ENCODE measurements at places on chromosomes 3 and 15.

DNA sequence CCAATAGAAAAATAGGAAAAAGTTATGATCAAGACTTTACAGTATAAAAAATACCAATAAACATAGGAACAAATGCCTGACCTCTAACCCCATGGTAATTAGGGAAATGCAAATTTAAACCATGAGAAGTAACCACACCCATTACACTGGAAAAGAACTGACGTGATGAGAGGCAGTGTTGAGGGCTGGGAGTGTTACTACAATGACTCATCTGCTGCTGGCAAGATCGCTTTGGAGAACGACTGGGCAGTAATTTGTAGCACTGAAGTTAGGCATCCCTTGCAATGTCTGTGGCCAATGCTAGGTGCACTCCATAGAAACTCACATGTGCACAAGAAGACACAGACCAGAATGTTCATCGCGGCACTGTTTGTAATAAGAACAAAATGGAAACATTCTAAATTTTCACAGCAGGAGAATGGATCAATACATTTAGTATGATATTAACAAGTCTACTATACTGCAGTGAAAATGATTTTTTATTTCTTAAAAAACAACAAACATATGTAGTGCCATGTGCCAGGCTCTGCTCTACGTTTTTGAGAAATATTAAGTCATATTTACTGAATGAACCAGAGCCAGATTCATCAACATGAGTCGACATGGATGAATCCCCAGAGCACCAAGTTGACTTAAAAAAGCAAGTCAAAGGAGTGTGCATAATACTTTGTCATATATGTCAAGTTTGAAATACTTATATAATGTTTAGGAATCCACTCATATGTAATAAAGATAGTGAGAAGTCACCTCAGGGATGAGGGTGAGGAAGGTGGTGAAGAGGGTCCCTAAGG is 37.6 kb upstream of the EPHB3 start:
- no peak for DNase-seq

GRCh38 chr3:190593075-190593474 is 79.2 kb downstream of the IL1RAP start:
- no peak for DNase-seq

- DNase-seq: no peak
Measured at GRCh38 chr15:87849181-87849580, 407.4 kb downstream of the NTRK3 start.

GRCh38 chr15:41490355-41490754 is 3.3 kb upstream of the ITPKA start:
- DNase-seq: peak; percentile 80

DNA sequence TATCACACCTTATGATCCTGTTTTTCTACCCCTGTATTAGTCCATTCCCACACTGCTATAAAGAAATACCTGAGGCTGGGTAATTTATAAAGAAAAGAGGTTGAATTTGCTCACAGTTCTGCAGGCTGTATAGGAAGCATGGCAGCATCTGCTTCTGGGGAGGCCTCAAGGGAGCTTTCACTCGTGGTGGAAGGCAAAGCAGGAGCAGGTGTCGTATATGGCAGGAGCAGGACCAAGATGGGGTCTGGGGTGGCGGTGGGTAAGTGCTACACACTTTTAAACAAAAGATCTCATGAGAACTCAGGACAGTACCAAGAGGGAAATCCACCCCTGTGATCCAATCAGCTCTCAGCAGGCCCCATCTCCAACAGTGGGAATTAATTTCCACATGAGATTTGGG is 15.4 kb upstream of the SCAP start:
- DNase-seq: no peak

GRCh38 chr3:194672876-194673275 is 885 bp upstream of the LSG1 start:
- DNase-seq: no peak

DNA sequence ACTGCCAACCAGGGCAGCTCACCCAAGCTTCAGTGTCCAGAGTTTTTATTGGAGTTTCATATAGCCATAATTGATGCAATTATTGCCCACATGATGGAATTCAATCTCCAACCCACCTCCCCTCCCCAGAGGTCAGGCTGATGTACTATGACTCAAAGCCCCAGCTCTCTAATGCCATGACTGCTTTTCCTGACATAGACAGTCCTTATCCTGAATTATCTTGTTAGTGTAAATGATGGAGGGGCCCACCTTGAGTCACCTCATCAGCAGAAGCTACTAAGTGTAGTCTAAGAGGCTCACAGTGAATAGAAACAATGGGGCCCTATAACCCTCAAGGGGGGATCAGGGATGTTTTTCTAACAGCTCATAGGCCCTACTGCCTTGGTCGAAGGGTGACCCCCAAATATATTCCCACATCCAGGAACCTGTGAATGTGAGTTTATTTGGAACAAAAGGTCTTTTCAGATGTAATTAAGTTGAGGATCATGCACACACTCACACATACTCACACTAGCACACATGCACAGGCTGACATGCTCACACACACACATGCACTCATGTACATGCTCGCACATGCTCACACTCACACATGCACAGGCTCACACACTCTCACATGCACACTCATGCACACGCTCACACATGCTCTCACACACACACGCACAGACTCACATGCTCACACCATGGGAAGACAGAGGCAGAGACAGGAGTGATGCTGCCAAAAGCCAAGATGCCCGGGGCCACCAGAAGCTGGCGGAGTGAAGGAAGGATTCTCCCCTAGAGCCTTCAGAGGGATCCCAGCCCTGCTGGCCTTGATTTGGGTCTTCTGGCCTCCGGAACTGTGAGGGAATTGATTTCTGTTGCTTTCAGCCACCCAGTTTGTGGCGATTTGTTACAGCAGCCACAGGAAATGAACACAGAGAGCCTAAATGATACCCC is 131.2 kb upstream of the SMAD3 start:
- DNase-seq: no peak

GRCh38 chr15:66287461-66288057 is 5.8 kb upstream of the DIS3L start:
- peak; percentile 38 for DNase-seq

DNA sequence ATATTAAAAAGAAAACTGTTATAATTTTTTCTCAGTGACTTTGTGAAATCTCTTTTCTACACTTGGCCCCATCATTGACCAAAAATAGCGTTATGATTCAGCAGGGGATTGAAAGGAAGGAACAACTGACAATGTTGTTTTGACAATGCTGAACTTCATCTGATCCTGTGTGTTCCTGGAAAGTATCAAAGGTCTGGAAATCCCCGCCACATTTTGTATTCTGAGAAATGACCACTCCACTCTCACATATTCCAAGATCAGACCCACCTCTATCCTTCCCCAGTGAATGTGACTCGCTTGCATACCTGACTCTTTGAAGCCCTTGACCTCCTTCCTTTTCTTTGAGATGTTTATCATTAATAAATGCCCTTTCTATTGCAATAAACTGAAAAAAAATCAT is 9.7 kb upstream of the RIOX2 start:
- DNase-seq: no peak

DNA sequence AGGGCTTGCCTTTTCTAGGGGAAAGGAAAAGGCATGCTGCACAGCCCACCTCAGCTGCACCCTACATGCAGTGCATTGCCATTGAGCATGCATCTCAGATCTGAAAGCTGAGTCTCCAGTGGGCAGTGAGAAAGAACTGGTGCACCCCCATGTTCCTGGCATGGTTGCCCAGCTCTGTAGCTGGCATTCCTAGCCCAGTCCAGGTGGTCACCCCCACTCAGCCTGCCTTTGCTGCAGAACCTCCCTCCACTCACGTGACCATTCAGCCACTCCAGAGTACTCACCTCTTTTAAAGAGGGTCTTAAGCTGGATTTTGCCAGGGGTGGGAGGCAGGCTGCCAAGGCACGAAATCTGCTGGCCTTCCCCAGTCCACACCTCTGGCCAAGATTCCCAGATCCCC is 208.6 kb upstream of the TOPAZ1 start:
- no peak for DNase-seq

DNA sequence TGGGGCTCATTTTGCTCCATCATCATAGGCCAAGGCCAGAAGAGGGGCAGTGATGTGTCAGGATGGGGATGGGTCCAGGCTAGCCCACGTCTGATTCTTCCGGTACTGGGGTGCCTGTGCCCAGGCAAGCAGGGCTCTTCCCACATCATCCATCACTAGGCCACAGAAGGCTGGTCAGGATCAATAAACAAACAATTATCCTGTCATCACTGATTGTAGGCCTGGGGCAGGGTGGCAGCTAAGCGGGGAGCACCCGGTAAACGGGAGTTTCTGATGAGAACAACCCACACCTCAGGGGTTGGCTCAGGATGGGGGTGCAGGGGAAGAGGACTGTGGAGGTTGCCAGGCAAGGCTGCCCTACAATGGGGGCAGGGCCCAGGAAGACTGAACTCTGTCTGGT is 18.1 kb upstream of the CACNA2D2 start:
- DNase-seq: no peak

GRCh38 chr3:124928333-124929202 is 6.0 kb downstream of the MUC13 start:
- peak; percentile 45 for DNase-seq

DNA sequence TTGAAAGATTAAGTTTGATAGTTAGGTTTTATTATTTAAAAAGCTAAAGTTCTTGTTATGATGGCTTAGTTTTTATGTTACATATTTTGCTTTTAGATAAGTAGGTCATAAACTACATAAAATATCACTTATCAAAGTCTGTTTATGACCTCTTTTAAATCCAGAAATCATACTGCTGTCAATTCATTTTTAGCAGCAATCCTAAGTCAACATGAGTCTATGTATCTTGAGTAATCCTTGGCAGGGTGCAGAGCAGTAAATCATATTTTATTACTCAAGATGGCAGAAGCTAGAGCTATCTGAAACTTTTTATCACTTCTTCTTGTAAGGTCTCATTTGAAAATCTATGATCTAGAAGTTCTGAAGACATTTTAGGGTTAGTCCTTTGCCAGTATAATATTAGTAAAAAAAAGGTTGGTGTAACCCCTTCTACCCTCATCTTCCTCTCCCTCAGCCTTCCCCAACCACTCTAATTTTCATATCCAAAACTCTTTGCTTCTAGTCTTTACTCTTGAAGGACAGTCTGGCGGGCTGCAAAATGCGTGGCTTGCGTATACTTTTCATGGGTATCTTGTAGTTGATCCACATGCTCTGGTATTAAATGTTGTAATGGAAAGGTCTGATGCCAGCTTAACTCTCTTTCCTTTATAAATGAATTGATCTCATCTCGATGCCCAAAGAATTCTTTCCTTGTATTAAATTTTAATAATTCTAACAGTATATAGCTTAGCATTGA is 134.0 kb upstream of the THRB start:
- no peak for DNase-seq

GRCh38 chr3:119322021-119322834 is 28.0 kb downstream of the ARHGAP31 start:
- DNase-seq: no peak

DNA sequence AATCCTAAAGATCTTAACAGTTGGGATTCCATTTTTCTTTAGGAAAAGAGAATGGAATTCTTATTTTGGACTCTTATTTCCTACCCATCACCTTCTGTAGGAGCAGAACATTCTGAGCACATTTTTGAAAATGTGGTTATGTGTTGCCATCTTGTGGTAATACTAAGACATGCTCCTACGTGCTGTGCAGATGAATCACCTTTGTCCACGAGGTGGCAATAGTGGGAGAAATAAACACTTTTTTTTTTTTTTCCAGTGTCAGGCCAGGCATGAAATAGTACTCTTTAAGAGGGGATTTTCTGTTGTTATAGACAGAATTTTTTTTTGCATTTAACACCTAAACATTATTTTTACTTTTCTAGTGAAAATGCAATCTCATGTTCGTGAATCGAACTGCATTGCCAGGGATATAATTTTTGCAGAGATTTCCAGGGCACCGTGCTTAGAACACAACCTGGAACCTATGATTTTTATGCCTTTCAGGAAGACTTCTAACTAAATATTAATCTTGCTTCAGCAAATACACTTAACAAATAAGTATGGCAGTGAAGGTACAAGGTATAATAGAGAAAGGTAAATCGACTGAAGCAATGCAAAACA is 196.6 kb downstream of the GAP43 start:
- peak; percentile 66 for DNase-seq

DNA sequence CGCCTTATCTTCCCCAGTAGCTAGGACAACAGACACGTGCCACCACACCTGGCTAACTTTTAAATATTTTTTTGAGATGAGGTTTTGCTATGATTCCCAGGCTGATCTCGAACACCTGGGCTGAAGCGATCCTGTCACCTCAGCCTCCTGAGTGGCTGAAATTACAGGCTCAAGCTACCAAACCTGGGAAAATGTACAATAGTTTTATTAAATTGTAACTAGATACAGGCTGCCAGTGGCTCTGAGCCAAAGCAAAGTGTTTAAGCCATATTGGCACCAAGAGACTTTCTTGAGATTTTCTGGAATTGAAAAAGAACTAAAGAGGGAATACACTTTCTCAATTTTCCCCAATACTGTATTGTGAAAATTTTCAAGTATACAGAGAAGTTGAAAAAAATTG is 204.3 kb downstream of the SUCLG2 start:
- no peak for DNase-seq

- no peak for DNase-seq
Measured at GRCh38 chr3:96410006-96410730, 404.2 kb upstream of the EPHA6 start.

Data from GM20000 (cell line).